ENCODE measurements at places on chromosomes 16 and 17. TPM values are rescaled to one million over a fixed set of nuclear protein-coding genes. Genes with fewer than 3 reads are reported as not detected.
A peak's percentile ranks its signal among the peaks of the same experiment; 100 is the strongest.

DNA sequence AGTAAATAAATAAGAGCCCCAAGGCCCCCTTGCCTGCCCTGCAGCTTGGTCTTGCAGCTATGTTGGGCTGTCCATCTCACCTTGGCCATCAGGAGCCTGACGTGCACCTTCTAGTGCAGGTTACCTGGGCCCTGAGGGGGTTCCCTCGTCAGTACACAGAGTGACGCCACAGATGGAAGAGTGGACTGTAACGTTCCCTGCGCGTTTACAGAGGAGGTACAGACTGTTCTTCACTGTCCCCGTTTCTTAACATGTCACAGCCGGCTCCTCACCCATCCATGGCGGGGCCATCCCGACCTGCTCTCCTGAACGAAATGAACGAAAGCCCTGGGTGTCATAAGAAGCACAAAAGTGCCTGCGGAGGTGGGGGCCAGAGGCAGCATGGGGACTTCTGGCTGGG lies 15.9 kb upstream of the FASN start:
- no peak for DNase-seq

DNA sequence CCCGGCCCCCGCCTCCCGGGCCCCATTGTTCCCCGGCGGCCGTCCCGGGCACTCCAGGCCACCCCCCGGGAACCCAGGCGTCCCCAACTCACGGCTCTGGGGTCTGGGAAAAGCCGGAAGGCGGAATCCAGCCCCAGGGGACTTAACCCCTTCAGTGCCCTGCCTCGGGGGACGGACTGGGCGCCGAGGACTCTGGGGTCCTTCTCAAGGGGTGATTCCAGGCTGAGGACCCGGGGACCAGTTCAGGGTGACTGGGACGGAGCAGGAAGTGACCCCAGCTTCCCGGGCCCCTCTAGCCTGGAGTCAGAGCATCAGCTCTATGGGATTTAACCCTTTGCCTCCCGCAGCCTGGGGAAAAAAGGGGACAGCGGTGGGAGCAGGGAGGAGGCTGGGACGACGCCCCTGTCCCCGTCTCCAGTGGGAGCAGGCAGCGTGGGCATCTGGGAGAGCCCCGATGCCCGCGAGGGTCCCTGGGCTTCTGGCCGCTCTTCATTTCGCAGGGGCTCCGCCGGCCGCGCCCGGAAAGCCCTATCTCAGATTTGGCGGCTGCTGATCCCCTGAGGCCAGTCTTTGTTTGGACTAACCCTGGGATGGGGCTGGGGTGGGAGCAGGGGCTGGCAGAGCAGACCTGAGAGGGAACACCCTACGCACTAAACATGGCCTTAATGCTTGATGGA lies at the start of gene ZNF629:
Gene ZNF629 (minus strand): TSS at position 270 of the 677 bp plus-strand sequence. CDS start 2,723 bp downstream, outside the sequence.
- DNase-seq: peak; percentile 56

GRCh38 chr16:8686031-8686621 lies 11.7 kb downstream of the ABAT start:
- DNase-seq: no peak

GRCh38 chr16:30918614-30919013 lies 4.8 kb upstream of the FBXL19 start:
- no peak for DNase-seq

GRCh38 chr17:13419676-13420075 lies 182.1 kb downstream of the HS3ST3A1 start:
- no peak for DNase-seq

- no peak for DNase-seq
Observed at GRCh38 chr17:68349157-68349556, 57.9 kb downstream of the ARSG start.

DNA sequence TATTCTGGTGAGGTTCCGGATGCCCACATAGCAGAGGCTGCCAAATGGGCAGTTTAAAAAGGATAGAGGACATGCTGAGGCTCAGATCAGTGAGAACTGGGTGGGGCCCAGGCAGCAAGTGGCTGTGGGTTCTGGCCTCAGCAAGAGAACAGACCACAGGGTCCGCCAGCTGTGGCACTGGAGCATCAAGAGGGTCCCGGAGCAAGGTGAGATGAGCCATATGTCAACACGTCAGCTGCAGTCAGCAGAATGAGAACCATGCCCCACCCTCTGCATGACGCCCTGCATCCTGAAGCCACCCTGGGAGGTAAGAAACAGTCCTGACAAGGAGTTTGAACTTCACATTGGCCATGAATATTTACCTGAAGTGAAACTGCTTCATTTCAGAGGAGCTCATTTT lies 20.1 kb upstream of the CCL5 start:
- DNase-seq: no peak

DNA sequence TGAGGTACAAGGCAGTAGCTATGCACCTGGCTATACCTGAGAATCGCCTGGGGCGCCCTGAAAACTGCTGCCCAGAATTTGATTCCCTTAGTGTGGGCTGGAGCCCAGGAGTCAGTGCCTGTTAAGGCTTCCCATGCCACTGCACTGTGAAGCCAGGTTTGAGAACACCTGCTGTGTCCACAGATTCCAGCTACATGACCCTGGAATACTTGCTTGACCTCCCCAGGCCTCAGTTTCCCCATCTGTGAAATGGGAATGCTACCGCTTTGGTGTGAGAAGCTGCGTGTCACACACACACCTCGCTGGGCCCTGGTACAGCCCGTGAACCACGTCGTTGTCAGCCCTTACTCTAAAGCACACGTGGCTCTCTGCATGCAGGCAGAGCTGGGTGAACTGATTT lies 271.0 kb downstream of the C16orf95 start:
- no peak for DNase-seq

DNA sequence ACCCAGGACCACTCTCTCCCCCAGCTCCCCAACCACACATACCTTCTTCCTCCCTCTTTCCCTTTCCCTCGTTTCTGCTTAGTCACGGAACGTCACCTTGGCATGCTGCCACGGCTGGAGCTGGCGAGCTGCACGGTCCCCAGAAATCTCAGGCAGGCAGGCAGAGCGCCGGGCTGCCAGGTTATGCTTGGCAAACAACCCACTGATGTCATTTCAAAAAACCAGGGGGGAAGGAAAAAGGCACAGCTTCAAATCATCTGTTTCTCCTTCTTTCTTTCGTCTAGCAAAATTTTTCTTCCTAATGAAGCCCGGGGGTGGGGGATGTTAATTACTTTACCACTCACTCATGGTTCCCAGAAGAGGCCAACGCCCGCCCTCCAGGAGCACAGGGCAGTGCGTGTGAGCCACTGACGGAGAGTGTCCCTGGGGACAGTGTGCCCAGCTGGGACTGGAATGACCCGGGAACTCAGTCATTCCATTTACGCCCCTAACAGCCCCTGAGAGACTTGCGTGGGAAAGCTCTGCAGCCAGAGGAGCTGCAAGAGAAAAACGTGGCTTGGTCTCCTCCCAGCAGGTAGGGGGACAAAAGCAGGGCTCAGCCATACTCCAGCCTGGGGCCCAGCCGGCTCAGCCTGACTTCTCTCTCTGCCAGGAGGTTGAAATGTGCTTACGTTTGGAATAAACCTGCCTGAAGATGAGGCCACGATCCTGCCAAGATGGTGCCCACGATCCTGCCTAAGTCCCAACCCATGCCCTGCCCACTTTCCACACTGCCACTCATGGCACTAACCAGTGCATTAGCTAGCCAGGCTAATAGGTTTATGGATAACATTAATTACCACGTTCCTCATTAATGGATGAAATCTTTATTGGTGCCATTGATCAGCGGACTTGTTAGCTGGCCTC lies 198.9 kb downstream of the ZFHX3 start:
- peak; percentile 92 for DNase-seq

- DNase-seq: no peak
Observed at GRCh38 chr17:21174186-21174585, 39.8 kb downstream of the TMEM11 start.

GRCh38 chr17:82699551-82699950 lies 1.1 kb upstream of the RAB40B start:
- DNase-seq: no peak

DNA sequence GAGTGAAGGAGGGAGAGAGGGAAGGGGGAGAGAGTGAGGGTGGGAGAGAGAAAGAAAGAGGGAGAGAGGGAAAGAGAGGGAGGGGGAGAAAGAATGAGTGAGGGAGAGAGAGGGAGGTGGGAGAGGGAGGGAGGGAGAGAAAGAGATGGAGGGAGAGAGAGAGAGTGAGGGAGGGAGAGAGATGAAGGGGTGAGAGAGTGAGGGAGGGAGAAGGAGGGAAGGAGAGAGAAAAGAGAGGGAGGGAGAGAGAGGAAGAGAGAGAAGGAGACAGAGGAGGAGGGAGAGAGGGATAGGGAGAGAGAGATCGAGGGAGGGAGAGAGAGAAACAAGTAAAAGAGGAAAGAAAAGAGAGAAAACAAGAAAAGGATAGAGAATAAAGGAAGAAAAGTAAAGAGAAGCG lies 225.7 kb downstream of the SHISA9 start:
- DNase-seq: no peak

- DNase-seq: no peak
Observed at GRCh38 chr16:67967183-67967957, 1.1 kb downstream of the SLC12A4 start.

- DNase-seq: no peak
Observed at GRCh38 chr16:78640886-78641285, 541.4 kb downstream of the WWOX start.

DNA sequence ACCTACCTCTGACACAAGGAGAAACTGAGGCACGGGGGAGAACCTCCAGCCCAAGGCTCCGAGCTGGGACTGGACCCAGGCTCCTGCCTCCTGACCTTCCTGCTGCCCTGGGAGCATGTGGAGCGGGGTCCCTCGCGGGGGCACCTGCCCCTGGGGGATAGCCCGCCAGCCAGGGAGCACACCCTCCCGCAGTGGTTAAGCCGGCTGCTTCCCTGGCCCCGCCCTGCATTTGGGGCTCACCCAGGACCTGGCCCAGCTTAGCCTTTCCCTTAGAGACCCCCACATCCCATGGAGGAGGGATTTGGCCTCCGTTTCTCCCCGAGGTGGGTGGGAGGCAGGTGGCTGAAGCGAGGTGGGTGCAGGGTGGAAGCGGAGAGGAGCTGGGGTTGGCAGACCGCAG lies 1.8 kb upstream of the CDH15 start:
- DNase-seq: no peak

DNA sequence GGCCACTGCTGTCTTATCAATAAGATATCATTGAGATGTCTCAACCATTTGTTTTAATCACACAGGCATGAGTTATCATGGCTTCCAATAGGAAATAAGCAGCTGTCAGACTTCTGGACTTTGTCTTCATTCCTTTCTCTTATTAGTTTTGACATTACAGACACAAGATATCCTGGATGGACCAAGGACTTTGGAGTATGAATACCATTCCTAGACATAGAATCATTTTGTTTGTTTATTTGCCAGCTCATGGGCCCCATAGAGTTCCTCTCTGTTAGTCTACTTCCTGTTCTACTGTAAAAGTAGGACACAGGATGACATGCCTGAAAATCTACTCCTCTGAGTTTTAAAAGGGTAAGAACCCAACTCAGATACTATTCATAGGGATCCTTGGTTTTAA lies 77.7 kb upstream of the KCNJ16 start:
- peak; percentile 16 for DNase-seq

DNA sequence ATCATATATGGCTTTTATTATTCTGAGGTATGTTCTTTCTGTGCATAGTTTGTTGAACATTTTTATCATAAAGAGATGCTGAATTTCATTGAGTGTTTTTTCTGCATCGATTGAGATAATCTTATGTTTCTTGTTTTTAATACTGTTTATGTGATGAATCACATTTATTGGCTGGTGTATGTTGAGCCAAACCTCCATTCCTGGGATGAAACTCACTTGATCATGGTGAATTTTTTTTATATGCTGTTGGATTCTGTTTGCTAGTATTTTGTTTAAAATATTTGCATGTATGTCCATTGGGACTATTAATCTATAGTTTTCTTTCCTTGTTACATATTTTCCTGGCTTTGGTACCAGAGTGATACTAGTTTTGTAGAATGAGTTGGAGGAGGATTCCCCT lies 500.2 kb downstream of the CDH11 start:
- DNase-seq: no peak

DNA sequence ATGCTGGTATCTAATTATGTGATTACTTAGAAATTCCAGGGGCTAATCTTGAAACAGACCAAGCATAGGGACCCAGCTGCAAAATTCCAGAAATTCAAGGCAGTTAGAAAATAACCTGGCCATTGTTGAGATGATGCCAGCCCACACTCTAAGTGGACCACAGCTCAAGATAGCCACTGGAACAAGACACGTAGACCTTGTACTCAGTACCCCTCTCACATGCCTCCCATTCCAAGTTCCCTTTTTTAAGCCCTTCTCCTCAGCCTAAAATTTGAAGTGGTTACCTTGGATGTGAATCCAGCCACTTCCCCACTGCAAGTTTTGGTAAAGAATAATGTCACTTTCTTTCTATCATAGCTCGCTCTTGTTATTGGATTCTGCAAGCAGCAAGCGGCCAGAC lies 4.1 kb upstream of the ZNF19 start:
- DNase-seq: no peak

DNA sequence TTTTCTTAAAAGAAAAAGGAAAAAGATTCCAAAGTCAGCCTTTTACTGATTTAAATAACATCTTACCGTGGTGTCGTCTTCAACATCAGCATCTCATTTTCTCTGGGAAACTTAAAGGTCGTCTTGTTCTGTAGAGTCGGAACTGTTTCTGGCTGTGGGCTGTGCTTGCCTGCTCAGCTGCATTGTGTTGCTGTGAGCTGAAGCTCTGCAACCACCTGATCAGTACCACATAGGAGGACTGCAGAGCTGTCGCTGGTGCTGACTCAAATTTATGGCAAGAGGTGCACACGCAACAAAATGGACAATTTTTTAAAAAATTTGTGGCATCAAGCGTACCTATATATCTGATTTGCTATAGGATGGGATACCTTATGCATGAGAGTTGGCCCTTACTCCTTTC lies at the start of gene OMG:
Gene OMG (minus strand): TSS at position 150 of the 400 bp plus-strand sequence. CDS start 908 bp downstream, outside the sequence.
- no peak for DNase-seq

DNA sequence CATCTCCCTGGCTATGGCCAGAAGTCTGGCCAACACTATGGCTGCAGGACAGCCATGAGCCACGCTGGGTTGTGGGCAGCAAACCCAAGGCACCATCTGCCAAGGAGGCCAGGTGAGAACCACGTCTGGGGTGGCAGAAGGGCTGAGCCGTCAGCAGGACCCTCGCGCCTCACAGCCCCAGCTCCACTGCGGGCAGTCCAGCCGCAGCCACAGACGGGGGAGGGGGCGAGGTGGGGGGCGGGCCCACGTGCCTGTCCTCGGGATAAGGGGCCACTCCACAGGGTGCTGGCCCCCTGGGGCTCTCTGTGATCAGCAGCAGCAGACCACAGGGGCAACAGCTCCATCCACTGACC lies 6.5 kb upstream of the BAIAP2 start:
- DNase-seq: no peak

DNA sequence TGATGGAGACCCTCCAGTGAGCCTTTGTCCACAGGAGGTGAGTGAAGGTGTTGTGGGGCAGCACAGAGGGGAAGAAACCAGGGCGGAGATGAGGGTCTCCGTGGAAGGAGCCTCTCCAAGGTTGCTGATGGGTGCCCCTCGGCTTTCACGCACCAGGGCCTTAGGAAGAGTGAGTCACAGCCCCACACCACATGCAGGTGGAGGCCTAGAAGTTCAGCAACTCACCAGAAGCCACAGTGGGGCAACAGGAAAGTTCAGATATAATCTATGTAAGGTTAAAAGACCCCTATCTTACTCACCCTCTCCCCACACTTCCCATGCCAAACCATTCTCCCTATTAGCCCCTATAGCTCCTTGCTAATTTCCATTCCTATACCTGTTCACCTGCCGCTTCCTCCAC lies 9.5 kb upstream of the HNF1B start:
- DNase-seq: no peak

SERPINF2 gene
- total RNA-seq: 2.9 TPM

HSD3B7 gene
- 30.6 TPM for total RNA-seq

ADAP2 gene
- 21.7 TPM for total RNA-seq

DNAH3 gene
- 0.58 TPM for total RNA-seq

GJC1 gene
- total RNA-seq: 17.3 TPM

KRT12 gene
- total RNA-seq: not detected

KRTAP2-3 gene
- total RNA-seq: not detected

CDRT4 gene
- 6.0 TPM for total RNA-seq
